ENCODE measurements at places on chromosomes 11 and 22.

GRCh38 chr22:24107661-24108060 is 73.6 kb upstream of the SUSD2 start:
- no peak for DNase-seq

- DNase-seq = no peak
These were observed 15.9 kb downstream of the BCR start for GRCh38 chr22:23196165-23196564.

DNA sequence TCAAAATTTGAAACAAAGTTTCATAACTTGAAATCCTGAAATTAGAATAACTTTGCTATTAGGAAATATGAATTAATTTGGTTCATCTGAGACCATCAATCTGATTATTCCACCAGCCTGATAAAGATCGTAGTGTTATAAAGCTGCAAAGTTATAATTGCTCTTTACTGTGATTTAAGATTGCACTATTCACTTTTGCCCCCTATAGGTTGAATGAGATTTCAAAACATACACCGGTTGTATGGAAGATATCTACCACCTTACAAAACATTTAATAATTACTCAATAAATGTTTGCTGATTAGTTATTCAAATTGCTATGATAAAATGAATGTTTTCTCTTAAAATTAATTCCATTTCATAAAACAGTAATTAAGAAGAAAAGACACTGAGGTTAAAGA is 26.1 kb downstream of the APIP start:
- DNase-seq = no peak

DNA sequence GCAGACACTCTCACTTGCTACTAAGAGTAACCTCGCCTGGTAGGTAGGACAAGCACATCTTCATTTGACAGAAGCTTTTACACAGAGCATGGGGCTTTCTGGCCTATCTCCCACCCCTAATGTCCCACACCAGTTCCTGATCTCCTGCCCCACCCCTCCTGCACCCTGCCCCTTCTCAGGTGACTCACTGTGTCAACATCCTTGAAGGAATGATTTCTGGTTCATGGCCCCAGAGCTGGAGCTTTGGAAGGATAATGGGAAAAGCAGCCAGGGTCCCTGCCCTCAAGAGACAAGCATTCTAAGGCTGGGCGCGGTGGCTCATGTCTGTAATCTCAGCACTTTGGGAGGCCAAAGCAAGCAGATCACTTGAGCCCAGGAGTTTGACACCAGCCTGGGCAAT is 47.2 kb downstream of the LRFN4 start:
- no peak for DNase-seq
